ENCODE measurements at places on chromosomes 3 and 15. TPM values are rescaled to one million over a fixed set of nuclear protein-coding genes. Genes with fewer than 3 reads are reported as not detected.

Gene AMT
- 12.8 TPM for total RNA-seq

Gene PARL
- 54.3 TPM for total RNA-seq

Gene GPD1L
- 35.6 TPM for total RNA-seq

Gene PLCB2
- total RNA-seq: 12.5 TPM

Gene ZNF774
- 7.1 TPM for total RNA-seq

Gene TMEM212
- total RNA-seq: not detected

Gene PRR23E
- total RNA-seq: not detected

DNA sequence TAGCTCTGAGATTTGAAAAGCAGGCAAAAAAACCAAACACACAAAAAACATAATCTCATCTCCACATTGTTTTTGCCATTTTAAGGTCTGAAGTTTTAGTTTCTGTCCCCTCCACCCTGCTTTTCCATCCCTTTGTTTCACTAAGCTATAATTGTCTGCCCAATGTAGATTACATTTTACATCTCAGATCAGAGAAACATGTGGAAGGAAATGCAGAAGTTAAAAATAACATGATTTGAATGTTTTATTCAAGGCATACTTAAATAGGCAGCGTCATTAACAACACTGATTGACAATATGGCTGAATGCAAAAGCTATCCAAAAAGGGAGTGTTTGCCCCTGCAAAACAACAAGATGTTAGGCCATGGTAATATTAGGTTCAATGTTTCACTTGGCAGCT, 448.1 kb upstream of the ZNF385D start:
- H3K27ac ChIP-seq: no peak overlapping the region
- DNase-seq: no peak
- H3K36me3 ChIP-seq: no peaks in the 10 kb centered on the region
- H3K4me3 ChIP-seq: no peak overlapping the region
- H3K4me1 ChIP-seq: no peaks in the 10 kb centered on the region
- no peaks in the 10 kb centered on the region for H3K27me3 ChIP-seq

- H3K4me1 ChIP-seq: peaks cover 5% of the 10 kb centered on the region
Measured at GRCh38 chr3:171270541-171270940, 189.7 kb downstream of the TNIK start.

DNA sequence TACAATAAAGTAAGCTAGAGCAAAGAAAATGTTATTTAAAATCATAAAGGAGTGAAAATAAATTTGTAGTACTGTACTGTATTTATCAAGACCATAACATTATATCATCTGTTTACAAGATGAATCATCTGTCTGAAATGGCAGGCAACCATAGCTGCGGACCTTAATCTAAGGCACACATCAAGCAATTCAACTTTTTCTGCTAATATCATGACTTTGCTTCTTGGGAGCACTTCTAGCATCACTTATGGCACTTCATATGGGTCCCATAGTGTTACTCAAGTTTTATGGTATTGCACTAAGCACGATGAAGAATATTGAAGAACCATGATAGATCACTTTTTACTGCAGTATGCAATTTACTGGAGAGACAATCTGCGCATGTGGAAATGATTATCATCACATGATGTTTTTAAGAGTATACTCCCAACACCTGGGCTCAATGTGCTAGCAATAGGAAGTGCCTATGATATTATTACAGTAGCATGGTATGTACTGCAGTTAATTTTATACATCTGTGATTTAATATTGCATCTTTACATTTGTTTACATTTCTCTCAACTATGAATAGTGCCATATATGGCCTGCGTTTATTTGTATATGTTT, 137.7 kb upstream of the NECTIN3 start:
- no peak overlapping the region for H3K27ac ChIP-seq
- no peaks in the 10 kb centered on the region for H3K36me3 ChIP-seq
- H3K4me3 ChIP-seq: no peak overlapping the region

DNA sequence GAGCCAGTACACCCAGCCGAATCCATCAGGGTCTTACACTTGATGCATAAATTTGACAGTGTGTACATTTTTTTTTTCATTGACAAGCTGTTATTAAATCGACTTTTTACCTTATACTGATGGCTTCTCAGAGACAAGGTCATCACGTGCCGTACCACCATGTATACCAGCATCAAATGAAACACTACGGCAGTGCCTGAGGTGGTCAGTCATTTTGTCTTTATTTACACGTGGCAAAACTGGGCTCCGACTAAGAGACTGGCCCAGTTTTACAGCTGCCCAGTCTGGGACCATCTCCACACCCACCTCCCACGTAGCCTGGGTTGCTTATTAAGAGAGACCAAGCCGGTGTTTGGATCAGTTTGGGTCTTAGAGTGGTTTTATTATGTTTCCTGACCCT, 57.4 kb downstream of the TMEM266 start:
- no peak overlapping the region for H3K27ac ChIP-seq
- no peak overlapping the region for H3K4me3 ChIP-seq
- no peak for DNase-seq

- H3K27ac ChIP-seq: no peak overlapping the region
- peaks cover 20% of the 10 kb centered on the region for H3K4me1 ChIP-seq
Measured at GRCh38 chr15:91936927-91937326, 83.4 kb downstream of the SLCO3A1 start.

DNA sequence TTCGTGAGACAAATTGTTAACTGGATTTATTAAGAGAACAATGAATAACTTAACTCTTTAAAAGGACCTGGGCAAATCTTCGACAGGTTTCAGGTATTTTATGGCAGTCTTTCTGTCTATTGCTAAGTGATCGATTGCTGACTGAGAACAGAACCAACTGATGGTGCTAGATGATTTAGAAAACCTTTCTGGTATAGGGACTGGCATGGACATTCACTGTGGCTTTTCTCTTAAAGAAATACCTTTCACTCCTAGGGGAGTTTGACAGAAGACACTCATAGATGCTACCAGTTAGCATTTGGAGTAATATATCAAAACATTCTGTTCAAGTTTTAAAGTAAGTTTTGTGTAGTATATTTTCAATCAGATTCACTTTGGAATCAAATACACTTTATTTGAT, 654 bp downstream of the PPARG start:
- H3K36me3 ChIP-seq: no peaks in the 10 kb centered on the region
- H3K4me3 ChIP-seq: peak overlapping the region; percentile 88
- H3K27ac ChIP-seq: no peak overlapping the region
- H3K27me3 ChIP-seq: no peaks in the 10 kb centered on the region
- DNase-seq: no peak

GRCh38 chr3:45716790-45717336, 27.7 kb downstream of the SACM1L start:
- H3K27me3 ChIP-seq: no peaks in the 10 kb centered on the region
- no peak overlapping the region for H3K4me3 ChIP-seq
- H3K4me1 ChIP-seq: peaks cover 14% of the 10 kb centered on the region
- H3K36me3 ChIP-seq: peaks cover 59% of the 10 kb centered on the region

- H3K4me1 ChIP-seq: no peaks in the 10 kb centered on the region
- no peak overlapping the region for H3K27ac ChIP-seq
- no peak overlapping the region for H3K4me3 ChIP-seq
- H3K27me3 ChIP-seq: no peaks in the 10 kb centered on the region
Measured at GRCh38 chr3:141863491-141863890, 13.0 kb upstream of the ATP1B3 start.

- no peaks in the 10 kb centered on the region for H3K36me3 ChIP-seq
- H3K4me3 ChIP-seq: no peak overlapping the region
- DNase-seq: no peak
- H3K27ac ChIP-seq: no peak overlapping the region
- no peaks in the 10 kb centered on the region for H3K27me3 ChIP-seq
- H3K4me1 ChIP-seq: no peaks in the 10 kb centered on the region
Measured at GRCh38 chr3:131896285-131896684, 138.5 kb downstream of the CPNE4 start.

DNA sequence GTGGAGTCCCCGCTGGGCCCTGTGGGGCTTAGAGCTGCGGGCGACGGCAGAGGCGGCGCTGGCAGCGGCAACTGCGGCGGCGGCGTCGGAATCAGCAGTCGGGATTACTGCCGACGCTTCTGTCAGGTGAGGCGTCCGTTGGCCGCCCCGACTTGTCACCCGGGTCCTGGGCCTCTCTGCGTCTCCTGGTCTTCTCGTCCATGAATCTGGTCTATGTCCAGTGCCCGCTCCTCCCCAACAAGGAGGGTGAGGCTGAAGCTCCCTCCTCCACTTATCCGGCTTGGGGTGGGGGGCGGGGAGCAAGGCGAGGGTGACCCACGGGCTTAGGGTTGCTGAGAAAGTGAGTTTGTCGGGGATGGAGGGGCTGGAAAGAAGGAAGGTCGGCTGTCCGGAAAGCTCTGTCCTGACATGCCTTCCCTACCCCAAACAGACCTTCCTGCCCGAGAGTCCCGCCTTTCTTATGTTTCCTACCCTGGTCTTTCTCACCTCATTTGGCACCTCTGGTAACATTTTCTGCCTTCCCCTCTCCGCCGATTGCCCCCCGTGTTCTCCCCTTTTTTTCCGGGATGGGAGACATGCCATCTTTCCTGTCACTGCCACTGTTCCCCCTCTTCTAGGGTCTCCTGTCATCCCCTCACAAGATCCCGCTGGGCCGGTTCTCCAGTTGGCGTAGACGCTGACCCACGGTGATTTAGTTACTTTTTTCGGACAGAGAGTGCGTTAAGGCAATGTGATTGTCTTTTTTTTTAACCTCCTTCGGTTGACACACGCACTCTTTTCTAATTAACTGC, 520 bp downstream of the ZNF654 start:
- H3K27ac ChIP-seq: peak overlapping the region; percentile 96
- peaks cover 22% of the 10 kb centered on the region for H3K4me1 ChIP-seq

Measured in stomach (tissue), 19 donors.